RKO (cell line): ENCODE measurements at places on chromosomes 7 and 10.

DNA sequence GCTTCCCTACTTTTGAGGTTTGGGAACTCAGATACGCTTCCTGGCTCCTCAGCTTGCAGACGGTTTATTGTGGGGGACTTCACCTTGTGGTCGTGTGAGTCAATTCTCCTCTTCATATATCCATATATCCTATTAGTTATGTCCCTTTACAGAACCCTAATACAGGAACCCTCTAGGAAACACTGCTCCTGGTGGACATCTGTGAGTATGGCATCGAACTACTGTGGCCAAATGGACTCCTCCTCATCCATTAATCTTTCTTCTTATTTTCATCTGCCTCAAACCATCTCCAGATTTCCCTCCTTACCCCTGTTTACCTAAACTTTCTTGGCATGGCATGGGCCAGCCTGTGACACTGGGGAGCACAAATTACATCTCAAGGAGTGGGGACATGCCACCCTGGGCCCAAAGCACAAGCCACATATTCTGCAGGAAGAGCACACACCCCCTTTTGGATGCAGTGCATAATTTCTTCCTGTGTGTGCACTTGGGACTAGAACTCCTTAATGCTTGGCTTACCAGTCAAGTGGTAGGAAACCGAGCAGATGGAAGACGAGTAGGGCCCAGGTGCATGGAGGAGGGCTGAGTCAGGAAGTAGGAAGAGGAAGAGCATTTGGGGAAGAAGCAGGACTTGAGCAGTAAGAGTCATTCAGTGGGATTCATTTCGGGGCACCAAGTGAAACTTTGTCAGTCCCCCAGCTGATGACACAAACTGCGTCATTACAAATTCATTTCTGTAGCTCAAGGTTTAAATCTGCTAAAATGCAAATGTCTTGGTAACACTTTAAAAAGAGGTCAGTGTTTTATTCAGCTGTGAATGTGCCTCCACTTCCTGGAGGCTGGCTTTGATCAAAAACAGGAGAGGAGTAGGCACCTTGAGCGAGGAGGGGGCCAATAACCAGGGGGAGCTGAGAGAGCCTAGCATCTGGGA, 80.8 kb upstream of the PLXNA4 start:
- peak; percentile 57 for DNase-seq

- DNase-seq = no peak
Measured at GRCh38 chr7:100681491-100682227, 8.1 kb downstream of the GNB2 start.

GRCh38 chr10:112949875-112950507, at the start of gene TCF7L2:
Gene TCF7L2, plus strand, starts transcription at chr10:112950247. Its CDS starts 510 bp downstream, at chr10:112950757.
- DNase-seq = peak; percentile 98

DNA sequence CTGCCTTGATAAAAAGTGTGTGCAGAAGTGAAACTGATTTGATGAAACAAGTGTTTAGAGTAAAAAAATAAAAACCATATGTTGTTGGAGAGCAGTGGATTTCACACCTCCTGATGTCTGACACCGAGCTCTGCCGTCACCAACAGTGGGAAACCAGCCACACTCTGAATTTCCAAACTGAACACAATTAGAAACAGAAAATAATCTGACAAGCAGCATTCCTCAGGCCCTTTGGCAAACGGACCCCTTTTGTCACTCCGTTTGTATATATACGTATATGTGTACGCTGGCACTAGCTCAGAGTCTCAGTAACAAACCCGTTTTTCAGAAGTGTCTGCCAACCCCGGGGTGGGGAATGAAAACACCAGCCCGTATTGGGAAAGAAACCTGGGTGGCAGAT, 32.4 kb downstream of the TACC2 start:
- no peak for DNase-seq

GRCh38 chr10:94963901-94964300, 25.4 kb downstream of the CYP2C9 start:
- DNase-seq = peak; percentile 74

GRCh38 chr7:149209518-149210269, 14.3 kb downstream of the ZNF282 start:
- peak; percentile 83 for DNase-seq

- DNase-seq = no peak
Measured at GRCh38 chr7:28466341-28466740, 54.0 kb downstream of the CREB5 start.

- DNase-seq = no peak
Measured at GRCh38 chr7:106460792-106461254, 176.0 kb upstream of the NAMPT start.

- DNase-seq = no peak
Measured at GRCh38 chr10:129277841-129278240, 189.2 kb upstream of the MGMT start.

- no peak for DNase-seq
Measured at GRCh38 chr10:37634351-37634880, 223.0 kb downstream of the ZNF248 start.

DNA sequence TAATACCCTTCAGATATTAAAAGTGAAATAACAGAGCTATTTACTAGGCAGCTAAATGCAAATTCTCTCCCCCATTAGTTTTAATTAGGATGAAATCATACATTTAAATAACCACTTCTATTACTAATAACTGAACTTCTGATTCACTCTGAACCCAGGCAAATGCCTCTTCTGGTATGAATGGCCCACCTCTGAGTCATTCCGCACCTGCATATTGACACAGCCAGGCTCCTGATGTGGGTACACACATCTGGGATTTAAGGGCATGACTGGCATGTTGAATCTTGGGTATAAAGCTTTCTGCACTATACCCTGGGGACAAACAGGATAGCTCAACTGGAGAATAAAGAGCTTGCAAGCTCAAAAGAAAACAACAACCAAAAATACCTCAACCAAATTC, 140.9 kb downstream of the AUTS2 start:
- DNase-seq = peak; percentile 2

- no peak for DNase-seq
Measured at GRCh38 chr7:95517458-95517857, 31.7 kb downstream of the ASB4 start.

DNA sequence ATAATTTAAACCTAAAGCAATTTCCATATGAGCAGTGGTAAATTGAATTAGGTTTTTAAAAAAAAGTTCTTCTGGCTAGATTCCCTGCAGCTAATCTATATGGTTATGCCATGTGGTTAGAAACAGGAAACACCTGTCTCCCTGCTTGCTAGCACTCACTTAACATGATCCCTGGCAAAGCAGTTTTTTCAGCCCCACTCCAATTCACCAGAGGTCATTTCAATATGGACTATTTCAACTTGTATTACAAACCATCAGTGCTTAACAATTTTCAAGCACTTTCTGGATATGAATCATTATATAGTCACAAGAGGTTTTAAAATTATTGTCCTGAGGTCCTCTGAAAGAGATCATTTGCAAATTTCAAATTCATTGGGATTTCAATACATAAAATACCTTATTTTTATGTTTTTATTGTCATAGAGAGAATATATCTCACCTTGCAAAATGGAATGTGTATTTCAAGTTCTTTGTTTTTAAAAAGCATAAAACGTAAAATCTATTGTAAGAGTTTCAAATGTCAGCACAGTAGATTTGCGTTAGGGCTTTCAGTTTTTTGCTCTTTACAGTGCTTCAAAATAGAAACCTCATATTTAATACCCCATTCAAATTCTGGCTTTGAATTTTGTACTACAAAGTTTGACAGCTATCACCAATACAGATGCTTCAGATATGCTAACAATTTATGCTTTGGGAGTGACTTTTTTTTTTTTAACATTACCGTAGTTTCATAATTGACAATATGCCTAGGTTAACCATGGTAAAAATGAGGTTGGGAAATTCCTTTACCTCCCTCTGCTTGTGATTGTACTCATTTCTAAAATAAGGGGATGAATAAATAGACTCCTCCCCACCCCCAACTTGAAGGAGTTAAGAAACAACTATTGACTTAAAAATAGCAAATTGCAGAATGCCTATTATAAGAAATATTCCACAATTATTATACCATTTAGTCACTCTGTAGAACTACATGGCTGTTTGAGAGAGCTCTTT, 117.5 kb upstream of the HGF start:
- peak; percentile 9 for DNase-seq

GRCh38 chr7:128868624-128869137, 6.0 kb downstream of the ATP6V1F start:
- no peak for DNase-seq

DNA sequence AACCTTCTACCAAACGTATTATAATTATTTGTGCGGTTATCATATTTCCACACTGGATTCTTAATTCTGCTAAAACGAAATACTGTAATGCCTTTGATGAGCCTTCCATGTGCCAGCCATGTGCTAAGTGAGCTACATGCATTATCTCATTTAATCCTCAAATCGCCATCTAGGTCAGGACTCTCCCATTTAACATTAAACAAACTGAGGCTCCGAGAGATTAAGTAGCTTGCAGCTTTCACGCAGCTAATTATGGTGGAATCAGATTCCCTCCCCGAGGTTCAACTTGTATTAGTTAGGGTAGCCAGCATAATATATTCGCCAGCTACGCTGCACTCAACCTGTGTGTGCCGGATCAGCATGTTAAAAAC, 798 bp upstream of the TSPAN33 start:
- no peak for DNase-seq

- no peak for DNase-seq
Measured at GRCh38 chr10:126599949-126600682, 70.4 kb downstream of the C10orf90 start.

DNA sequence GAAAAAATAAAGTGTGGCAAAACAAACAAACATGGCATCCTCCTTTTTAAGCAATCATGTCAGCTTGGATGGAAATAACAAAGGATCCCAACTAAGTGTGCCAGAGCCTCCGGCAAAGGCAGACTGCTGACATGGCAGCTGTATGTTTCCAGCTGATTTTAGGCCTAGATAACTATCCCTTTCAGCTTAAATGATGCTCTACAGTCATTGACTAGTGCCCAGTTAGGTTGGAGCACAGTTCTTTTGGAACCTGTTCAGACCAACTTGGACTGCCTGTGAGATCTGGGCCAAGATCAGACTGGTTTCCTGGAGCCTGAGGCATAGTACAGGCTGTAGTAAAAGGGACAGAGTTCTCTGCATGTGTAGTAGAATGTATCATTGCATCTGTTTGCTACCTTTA, 128.7 kb downstream of the DYNC1I1 start:
- DNase-seq = no peak

DNA sequence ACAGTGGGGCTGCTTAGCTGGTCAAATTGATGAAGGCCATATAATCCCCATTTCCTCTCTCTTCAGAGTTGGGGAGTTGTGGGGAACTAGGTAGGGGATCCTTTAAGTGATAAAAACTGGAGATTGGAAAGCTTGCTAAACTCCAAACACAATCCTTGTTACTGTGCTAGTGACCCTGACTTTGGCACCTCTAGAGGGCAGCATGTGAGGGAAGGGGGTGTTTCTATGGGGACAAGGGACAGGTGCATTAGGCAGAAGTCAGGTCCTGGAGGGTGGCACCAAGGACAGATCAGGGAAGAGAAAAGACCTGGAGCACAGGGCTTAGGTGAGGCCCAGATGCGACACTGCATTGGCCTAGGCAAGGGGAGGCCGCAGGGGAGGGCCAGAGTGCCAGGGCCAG, 66.9 kb downstream of the CDHR3 start:
- DNase-seq = no peak

DNA sequence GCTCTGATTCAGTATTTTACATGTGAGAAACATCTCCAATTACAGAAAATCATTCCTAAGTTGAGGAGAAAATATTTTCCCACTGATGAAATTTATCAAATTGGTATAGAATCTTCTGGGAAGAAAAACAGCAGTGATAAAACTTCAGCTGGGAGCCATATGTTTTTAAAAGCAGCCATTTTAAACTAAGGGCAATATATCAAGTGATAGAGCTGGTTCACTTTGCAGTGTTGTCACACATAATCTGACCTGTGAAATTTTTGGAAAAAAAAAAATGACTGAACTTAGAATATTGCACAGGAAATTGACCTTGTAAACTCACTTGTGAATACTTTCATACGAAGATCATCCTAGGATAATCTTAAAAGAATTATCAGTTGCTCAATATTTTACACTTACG, 10.5 kb upstream of the EZH2 start:
- DNase-seq = no peak

GRCh38 chr10:37003126-37003525, 122.3 kb upstream of the ANKRD30A start:
- no peak for DNase-seq

DNA sequence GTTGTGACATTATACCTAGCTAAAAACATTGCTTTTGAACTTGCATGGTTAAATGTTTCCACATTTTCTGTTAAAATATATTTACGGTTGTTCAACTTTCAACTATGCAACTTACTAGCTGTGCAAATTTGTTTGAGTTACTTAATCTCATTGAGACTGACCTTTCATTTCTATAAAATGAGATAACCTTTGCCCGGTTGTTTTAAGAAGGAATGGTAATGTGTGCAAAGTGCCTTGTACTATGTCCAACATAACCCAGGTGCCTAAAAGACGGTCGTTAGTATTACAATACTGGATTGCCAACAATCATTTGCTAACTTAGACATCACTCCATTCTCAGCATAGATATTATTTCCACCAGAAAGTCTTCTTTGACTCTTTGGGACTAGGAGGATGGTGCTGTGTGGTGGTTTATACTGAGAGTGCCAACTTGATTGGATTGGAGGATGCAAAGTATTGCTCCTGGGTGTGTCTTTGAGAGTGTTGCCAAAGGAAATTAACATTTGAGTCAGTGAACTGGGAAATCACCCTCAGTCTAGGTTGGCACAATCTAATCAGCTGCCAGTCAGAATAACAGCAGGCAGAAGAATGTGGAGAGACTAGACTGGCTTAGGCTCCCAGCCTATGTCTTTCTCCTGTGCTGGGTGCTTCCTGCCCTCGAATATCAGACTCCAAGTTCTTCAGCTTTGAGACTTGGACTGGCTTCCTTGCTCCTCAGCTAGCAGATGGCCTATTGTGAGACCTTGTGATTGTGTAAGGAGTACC, 85.2 kb upstream of the PDSS1 start:
- no peak for DNase-seq

DNA sequence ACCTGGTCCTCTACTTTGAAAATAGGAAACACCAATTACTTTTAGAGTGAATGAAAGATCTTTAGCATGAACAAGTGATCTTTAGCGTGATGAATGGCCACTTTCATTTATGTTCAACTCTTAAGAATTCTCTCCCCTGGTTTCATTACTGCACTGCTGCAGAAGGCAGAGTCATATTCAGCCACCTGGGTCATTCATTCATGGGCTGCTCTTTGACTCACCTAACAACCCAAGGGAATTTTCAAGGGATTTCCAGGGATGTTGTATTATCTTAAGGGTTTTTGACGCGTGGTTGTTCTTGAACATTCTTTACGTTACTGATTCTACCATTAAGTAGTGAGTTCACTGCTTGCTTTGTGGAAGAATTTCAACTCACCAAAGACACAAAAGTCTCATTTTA, 87.3 kb upstream of the STK17A start:
- no peak for DNase-seq

DNA sequence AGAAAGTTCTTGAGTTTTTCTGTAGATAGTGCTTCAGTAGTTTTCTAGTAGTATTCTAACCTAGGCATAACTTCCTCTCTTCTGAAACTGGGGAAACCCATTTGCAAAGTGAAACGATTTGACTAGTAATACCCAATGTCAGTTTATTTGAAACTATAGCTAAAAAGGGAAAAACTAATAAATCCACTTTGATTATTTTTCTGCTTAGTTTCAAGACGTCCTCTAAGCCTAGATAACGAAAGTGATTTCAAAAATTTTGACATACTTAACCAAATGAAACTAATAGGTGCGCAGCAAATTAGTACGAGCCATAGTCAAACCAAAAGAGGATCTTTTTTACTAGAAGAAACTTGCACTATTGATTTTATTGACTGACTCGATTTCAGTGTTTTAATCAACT, 9.8 kb upstream of the SP8 start:
- DNase-seq = no peak
